ENCODE measurements at places on chromosomes 12 and 14.
A peak's percentile ranks its signal among the peaks of the same experiment; 100 is the strongest.

DNA sequence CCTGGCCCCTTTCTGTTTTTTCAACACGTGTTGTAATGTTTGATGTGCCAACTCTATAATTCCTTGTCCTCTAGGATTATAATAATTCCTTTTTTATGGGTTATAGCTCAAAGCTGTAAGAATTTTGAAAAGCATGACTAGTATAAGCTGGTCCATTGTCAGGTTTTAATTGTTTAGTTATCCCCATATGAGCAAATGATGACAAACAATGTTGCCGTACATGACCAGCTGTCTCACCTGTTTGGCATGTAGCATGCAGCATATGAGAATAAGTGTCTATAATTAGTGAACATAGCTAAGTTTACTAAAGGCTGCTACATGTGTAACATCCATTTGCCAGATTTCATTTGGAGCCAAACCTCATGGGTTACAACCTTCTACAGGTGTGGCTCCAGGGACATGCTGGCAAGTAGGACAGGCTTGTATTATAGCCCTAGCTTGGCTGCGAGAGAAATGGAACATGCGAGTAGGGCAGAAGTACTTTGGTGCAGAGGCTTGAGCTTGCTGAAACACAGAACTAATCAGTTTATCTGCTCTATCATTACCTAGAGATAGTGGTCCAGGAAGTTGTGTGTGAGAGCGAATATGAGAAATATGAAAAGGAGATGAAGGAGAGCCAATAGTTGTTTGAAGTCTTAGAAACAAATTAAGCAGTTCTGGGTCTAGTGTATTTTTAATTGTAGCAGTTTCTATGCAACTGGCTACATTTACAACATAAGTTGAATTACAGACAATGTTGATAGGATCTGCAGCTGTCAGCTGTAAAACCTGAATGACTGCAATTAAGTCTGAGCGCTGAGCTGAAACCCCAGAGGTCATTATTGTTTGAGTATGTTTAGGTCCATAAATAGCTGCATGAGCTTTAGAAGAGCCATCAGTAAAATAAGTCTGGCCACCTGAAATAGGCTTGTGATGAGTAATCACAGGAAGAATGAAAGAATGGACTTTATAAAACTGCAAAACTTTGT is 22.6 kb upstream of the MAPKAPK5 start:
- DNase-seq: no peak

DNA sequence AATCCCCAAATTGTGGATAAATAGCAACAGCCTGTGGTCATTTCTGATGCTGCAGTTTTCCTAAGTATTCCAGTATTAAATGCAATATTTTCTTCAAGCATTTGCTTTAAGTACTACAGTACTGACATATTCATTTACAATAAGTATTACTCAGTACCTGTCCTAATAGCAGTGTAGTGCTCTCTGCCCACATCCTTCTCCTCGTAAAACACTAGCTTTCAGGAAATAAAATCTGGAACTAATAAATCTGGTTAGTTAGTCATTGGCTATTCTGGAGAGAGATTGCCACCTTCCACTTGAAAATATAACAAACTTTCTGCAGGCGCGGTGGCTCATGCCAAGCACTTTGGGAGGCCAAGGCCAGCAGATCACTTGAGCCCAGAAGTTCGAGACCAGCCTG is 441.5 kb downstream of the PRKD1 start:
- no peak for DNase-seq

DNA sequence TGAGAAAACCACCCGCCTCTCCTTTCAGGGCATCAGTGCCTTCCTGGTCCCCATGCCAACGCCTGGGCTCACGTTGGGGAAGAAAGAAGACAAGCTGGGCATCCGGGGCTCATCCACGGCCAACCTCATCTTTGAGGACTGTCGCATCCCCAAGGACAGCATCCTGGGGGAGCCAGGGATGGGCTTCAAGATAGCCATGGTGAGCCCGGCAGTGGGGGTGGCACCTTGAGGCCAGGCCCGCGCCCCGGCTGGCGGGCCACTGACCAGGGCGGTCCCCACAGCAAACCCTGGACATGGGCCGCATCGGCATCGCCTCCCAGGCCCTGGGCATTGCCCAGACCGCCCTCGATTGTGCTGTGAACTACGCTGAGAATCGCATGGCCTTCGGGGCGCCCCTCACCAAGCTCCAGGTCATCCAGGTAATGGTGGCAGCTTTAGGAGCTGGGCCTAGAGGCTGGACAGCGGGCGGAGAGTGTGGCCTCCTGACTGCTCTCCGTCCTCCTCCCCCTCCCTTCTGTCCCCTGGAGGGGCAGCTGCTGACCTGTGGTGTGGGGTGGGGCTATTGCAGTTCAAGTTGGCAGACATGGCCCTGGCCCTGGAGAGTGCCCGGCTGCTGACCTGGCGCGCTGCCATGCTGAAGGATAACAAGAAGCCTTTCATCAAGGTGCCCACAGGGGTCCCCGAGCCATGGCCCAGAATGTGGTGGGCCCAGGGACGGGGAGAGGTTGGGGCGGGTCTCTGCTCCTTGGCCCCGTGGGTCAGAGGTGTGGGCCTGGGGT is 12.8 kb downstream of the ACADS start:
- no peak for DNase-seq

- no peak for DNase-seq
Measured at GRCh38 chr14:101501341-101501740, 60.0 kb upstream of the DIO3 start.

DNA sequence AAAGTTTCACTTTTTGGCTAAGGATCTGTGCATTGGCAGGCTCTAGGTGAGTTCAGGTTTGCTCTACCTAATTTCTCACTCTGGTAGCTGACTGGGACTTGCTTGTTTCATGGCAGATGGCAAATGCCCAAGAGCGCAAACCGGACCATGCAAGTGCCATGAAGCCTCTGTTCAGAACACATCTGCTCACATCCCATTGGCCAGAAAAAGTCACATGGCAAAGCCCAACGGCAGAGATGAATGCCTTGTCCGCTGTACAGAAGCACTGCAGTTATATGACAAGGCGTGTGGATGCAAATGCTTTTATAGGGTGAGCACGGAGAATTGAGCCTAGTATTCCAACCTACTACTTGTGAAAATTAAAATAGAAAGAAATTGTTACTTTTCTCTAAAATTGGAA is 202.2 kb upstream of the HMGA2 start:
- DNase-seq: no peak

DNA sequence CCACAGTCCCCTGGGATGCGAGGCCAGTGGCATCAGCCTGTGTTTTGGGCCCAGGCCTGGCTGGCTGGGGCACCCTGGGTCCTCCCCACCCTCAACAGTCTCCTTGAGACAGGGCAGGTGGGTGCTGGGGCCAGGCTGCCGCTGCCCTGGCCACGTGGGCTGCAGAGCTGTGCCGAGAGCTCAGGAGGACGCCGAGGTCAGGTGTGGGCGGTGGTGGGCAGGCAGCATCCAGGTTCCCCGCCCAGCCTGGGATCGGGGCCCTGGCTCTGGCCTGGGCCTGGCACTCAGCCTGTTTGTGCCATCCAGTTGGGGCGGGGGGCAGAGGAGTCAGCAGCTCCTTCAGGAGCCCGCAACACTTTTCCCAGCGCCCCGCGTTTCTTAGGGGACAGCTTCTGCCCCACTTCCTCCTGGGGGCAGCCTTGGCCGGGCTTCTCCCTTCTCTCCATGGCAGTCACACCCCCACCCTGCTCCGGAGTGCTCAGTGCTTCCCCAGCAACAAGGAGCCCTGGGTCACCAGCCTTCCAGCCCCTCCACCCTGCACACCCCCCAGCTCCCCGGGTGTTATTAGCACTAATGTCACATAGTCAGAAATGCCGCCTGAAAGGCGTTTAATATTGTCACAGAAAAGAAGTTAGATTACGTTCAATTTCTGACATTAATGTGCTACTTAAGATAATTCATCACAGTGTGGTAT is 30.8 kb downstream of the KIF26A start:
- no peak for DNase-seq

DNA sequence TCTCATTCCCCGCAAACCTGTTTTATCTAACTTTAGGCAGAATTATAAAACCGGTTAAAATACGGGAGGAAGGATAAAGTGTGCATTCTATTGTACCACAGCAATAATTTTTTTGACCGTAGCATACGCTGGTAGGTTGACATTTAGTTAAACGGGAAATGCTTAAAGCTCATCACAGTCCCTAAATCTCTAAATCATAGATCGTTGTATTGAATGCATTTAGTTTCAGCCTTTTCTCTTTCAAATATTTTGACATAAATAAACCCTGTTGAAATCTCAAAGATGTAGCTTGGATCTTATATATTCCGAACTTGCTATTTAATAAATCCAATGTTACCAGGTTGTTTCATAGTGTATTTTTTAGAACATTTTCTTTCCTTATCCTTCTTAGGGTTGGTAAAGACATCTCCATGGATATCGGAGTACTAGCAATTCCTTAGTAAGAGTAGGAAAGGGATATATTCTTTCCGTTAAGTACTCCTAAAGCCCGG is 798 bp downstream of the CLEC2B start:
- DNase-seq: no peak

GRCh38 chr14:34981743-34982420 is 910 bp upstream of the SRP54 start:
- DNase-seq: peak; percentile 42
